Naive thymus-derived CD8-positive, alpha-beta T cell (primary cell): ENCODE measurements at places on chromosomes 7 and 10.

DNA sequence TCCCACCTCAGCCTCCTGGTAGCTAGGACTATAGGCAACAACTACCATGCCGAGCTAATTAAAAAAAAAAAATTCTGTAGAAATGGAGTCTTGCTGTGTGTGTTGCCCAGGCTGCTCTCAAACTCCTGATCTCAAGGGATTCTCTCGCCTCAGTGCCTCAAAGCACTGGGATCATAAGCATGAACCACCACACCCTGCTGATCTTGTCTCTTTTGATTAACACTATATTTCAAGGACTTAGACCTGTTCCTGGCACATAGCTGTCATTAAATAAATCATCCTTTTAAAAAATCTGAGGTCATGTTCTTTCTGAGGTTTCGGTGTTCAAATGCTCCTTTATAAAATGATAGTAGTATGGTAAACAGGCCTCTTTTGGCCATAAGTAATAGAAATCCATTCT lies 4.8 kb downstream of the PALS2 start:
- no peak for DNase-seq

GRCh38 chr10:29535012-29535777 lies 99.6 kb downstream of the SVIL start:
- no peak for DNase-seq

DNA sequence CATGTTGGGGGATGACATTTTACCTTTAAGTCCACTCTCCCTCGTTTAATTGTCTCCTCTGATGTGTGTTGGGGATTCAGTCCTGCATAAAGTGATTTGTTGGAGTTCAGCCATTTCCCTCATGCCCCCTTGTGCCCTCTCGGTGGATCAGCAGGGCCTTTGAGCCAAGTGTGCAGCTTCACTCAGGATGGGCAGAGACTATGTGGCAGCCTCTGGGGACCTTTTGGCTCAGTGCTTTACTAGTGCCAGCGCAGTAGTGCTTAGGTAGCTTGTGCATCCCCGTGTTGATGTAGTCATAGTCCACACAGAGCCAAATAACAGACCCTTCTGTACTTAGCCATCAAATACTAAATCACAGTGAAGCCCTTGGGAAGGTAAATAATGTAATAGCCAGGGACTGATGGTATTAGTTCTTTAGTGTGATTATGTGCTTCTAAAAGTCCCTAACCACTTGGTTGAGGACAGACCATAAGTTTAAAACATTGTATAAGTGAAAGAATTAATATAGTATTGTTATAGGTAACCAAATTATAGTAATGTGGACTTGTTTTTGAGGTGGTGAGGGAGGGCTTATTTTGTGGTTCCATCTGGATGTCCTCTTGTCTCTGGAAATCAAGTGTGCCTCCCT lies 11.4 kb downstream of the BUB3 start:
- no peak for DNase-seq

GRCh38 chr7:74253835-74254128 lies 417 bp downstream of the RFC2 start:
- no peak for DNase-seq

GRCh38 chr10:132611026-132611910 lies 73.7 kb downstream of the INPP5A start:
- DNase-seq, result no peak

DNA sequence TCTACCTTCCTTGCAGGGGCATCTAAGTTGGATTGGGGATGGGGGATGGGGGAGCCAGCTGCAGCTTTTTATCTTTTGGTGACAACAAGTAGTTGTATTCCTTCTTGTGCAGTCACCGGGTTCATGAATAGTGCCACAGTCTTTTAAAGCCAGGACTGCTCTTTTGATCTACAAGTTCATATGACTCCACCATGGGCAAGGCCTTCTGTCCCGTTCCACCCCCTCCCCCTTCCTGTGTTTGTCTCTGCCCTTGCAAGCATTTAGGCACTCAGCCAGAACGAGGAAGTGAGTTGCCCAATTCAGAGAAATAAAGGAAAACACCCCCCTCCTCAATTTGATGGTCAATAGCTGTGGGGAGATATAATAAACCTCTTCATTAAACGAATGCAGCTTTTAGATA lies 44.8 kb upstream of the EGR2 start:
- DNase-seq, result no peak

- DNase-seq, result no peak
Observed at GRCh38 chr7:137981668-137982067, 20.2 kb downstream of the CREB3L2 start.

GRCh38 chr10:114761205-114762193 lies 60.1 kb upstream of the FHIP2A start:
- no peak for DNase-seq

- DNase-seq, result no peak
Observed at GRCh38 chr10:118116715-118117449, 70.1 kb upstream of the RAB11FIP2 start.

- peak; percentile 28 for DNase-seq
Observed at GRCh38 chr7:72493850-72494661, 81.9 kb upstream of the CALN1 start.
